ENCODE measurements at places on chromosomes 11 and 22. TPM values are rescaled to one million over a fixed set of nuclear protein-coding genes. Genes with fewer than 3 reads are reported as not detected.

The OR8G5 gene
- not detected for total RNA-seq

The BRSK2 gene
- total RNA-seq: 0.28 TPM

The C22orf31 gene
- not detected for total RNA-seq

The PKP3 gene
- 520 TPM for total RNA-seq

The APOL5 gene
- total RNA-seq: not detected

Data from airway epithelial cell (primary cell).